ENCODE measurements at places on chromosomes 6 and 20.
A peak's percentile ranks its signal among the peaks of the same experiment; 100 is the strongest.

GRCh38 chr6:137102851-137103492 is 58.2 kb upstream of the IL20RA start:
- H3K4me3 ChIP-seq, result no peak overlapping the region
- peaks cover 28% of the 10 kb centered on the region for H3K4me1 ChIP-seq
- no peak overlapping the region for H3K27ac ChIP-seq
- H3K36me3 ChIP-seq, result no peaks in the 10 kb centered on the region

GRCh38 chr6:10882657-10883171 is 873 bp upstream of the GCM2 start:
- DNase-seq, result no peak
- H3K27me3 ChIP-seq, result peaks cover 82% of the 10 kb centered on the region
- H3K27ac ChIP-seq, result no peak overlapping the region
- H3K36me3 ChIP-seq, result no peaks in the 10 kb centered on the region
- H3K4me3 ChIP-seq, result peak overlapping the region; percentile 7
- H3K4me1 ChIP-seq, result peaks cover 41% of the 10 kb centered on the region

DNA sequence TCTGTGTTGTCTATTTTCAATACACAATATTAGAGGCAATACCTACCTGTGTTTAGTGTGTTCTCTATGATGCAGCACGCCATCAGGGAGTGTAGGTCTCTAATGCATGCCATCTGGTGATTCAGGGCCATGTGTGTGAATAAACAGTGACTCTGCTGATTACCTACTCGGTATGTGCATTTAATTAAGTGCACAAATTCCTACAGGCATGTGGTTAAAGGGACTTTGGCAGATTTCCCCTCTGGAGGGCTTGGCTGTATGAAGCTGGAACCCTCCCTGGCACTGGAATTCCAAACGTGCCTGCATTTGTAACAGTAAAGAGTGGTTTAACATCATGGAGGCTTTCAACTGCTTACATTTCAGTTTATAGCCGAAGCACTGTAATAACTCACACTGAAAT is 401.5 kb upstream of the SASH1 start:
- no peaks in the 10 kb centered on the region for H3K4me1 ChIP-seq
- DNase-seq, result no peak
- no peaks in the 10 kb centered on the region for H3K27me3 ChIP-seq
- no peak overlapping the region for H3K27ac ChIP-seq
- H3K4me3 ChIP-seq, result no peak overlapping the region
- no peaks in the 10 kb centered on the region for H3K36me3 ChIP-seq

DNA sequence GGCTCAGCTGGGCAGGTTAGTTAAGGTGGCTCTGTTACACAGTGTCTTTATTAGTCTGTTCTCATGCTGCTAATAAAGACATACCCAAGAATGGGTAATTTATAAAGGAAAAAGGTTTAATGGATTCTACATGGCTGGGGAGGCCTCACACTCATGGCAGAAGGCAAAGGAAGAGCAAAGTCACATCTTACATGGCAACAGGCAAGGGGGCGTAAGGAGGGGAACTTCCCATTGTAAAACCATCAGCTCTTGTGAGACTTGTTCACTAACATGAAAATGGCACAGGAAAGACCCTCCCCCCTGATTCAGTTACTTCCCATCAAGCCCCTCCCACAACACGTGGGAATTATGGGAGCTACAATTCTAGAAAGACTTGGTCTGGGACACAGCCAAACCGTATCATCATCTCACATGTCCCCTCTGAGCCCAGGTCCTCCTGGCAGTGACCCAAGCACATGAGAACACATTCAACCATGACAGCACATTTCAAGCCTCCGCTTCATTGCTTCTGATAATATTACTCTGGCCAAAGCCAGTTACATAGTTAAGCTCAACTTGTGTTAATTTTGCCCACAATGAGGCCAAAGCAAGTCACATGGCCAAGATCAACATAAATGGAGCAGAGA is 383.9 kb downstream of the PLCB1 start:
- H3K27ac ChIP-seq, result no peak overlapping the region
- H3K4me1 ChIP-seq, result no peaks in the 10 kb centered on the region
- no peak overlapping the region for H3K4me3 ChIP-seq
- no peaks in the 10 kb centered on the region for H3K27me3 ChIP-seq

DNA sequence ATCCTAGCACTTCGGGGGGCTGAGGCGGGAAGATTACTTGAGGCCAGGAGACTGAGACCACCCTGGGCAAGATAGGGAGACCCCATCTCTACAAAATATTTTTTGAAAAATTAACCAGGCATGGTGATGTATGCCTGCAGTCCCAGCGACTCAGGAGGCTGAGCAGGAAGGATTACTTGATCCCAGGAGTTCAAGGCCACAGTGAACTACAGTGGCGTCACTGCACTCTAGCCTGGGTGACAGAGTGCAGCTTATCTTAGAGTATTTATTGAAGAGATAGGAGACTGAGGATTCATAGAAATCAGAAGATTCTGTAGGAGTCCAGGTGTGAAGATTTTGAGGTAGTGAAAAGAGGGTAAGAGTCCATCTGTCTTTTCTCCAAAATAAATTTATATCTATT is 45.0 kb downstream of the SLC17A5 start:
- no peak overlapping the region for H3K27ac ChIP-seq
- no peaks in the 10 kb centered on the region for H3K27me3 ChIP-seq
- no peak overlapping the region for H3K4me3 ChIP-seq
- no peak for DNase-seq
- H3K4me1 ChIP-seq, result peaks cover 5% of the 10 kb centered on the region

- no peak overlapping the region for H3K4me3 ChIP-seq
- H3K4me1 ChIP-seq, result no peaks in the 10 kb centered on the region
- no peaks in the 10 kb centered on the region for H3K36me3 ChIP-seq
- H3K27me3 ChIP-seq, result no peaks in the 10 kb centered on the region
- DNase-seq, result no peak
- no peak overlapping the region for H3K27ac ChIP-seq
These were observed 187.8 kb downstream of the SYNDIG1 start for GRCh38 chr20:24657196-24657595.

DNA sequence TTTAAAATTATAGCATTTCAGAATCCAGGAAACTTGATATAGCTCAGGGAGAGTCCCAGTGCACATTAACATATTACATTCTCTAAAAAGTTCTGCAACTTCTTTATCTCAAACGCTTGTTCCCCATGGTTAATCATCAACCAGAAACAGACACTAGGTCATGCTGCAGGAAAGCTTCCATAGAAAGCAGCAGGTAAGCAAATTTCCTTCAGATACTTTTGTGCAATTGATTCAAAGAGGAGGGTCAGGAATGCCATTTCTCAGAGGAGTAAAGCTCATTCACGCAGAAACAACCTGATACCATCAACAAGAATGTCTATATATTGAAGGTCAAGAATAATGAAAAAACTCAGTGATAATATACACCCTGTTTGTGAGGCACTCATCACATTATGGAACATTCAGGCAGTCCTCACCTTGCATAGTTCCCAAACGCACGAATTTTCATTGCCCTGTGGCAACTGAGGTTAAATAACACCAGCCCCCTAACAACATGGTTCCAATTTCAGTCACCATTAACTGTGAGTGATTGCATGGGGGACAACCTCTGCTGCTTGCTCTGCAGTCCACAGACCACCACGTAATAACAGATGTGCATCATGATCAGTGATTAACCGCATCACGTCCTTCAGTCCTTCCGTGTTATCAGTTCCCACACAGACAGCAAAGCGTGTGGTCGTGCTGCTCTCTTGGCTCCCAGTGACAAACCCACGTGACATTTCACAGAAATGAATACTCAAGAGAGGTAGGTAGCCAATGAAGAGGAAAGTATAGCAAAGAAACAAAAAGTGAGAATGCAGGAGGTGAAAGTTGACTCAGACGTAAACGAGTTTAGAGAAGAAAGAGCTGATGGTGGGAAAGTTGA is 95.7 kb downstream of the LY86 start:
- no peak for DNase-seq
- H3K4me3 ChIP-seq, result no peak overlapping the region
- H3K27me3 ChIP-seq, result no peaks in the 10 kb centered on the region
- H3K4me1 ChIP-seq, result peaks cover 52% of the 10 kb centered on the region
- no peaks in the 10 kb centered on the region for H3K36me3 ChIP-seq
- no peak overlapping the region for H3K27ac ChIP-seq

- no peak overlapping the region for H3K4me3 ChIP-seq
- no peaks in the 10 kb centered on the region for H3K27me3 ChIP-seq
- DNase-seq, result no peak
- H3K4me1 ChIP-seq, result no peaks in the 10 kb centered on the region
These were observed 537.9 kb downstream of the TENT5A start for GRCh38 chr6:81214414-81215091.

GRCh38 chr6:46217671-46218131 is 46.9 kb upstream of the ENPP5 start:
- H3K27ac ChIP-seq, result peak overlapping the region; percentile 82
- H3K4me3 ChIP-seq, result no peak overlapping the region
- no peaks in the 10 kb centered on the region for H3K27me3 ChIP-seq
- no peaks in the 10 kb centered on the region for H3K36me3 ChIP-seq
- peaks cover 19% of the 10 kb centered on the region for H3K4me1 ChIP-seq

DNA sequence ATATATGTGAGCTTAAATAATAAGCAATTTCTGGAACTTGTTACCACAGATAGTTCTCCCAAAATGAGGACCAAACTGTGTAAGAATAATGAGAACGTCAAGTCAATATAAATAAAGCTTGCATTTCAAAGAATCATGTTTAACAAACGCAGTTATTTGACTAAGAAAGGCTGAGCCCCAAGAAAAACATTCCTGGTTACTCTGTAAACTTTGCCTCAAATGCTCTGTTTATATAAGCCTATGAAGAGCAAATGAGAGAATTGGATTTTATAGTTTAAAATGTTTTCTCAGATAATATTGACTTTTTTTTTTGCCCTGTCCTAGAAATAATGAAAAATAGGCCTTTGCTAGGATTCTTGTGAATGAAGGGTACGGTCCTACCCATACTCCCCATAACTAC is 81.3 kb downstream of the C6orf52 start:
- DNase-seq, result no peak
- H3K4me3 ChIP-seq, result no peak overlapping the region
- no peak overlapping the region for H3K27ac ChIP-seq
- H3K4me1 ChIP-seq, result no peaks in the 10 kb centered on the region
- H3K27me3 ChIP-seq, result no peaks in the 10 kb centered on the region

DNA sequence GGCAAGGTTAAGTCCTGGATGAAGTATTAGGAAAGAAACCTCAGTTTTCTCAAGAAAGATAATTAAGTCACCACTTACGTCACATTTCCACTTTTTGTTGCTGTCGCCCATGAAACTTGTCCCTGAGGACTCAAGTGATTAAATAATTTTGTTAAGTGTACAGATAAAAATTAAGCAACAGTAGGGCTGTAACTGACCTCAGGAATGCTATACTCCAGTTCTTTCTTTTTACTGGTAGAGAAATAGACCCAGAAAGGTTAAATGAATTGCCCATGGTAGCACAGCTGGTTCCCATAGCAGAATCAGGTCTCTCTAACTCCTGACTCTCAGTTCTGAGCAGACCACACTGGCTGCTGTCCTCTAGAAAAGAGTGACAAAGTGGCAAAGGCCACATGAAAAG is 54.5 kb downstream of the CLIC5 start:
- no peaks in the 10 kb centered on the region for H3K36me3 ChIP-seq
- no peaks in the 10 kb centered on the region for H3K4me1 ChIP-seq
- DNase-seq, result no peak

DNA sequence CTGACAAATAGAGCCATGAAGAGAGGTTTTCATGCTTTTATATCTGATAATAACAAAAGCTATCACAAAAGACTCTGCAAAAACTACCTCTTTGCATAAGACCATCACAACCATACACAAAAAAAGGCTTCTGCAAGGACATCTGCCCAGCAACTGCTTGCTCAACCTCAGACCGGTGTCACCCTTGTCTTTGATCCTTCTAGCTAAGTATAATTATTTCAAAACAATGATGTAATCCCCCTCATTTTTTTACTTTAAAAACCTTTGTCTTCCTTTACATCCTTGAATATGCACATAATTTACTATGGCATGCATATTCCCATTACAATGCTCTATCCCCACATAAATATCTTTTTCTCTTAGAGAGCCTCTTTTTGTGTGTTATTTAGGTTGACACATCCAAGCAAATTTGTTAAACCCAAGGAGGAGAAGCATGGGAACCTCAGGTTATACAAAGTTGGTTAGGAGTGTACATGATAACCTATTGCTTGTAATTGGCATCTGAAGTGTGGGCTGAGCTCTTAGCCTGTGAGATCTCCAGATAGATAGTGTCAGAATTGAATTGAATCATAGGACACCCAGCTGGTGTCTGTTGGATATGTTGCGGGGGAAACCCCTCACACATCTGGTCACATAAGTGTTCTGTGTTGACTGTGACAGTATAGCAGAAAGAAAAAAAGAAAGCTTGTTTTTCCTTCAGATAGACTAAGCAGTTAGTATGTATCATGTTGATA is 20.7 kb upstream of the CGA start:
- H3K27me3 ChIP-seq, result no peaks in the 10 kb centered on the region
- no peak for DNase-seq
- H3K4me1 ChIP-seq, result no peaks in the 10 kb centered on the region
- H3K27ac ChIP-seq, result no peak overlapping the region
- H3K4me3 ChIP-seq, result no peak overlapping the region

GRCh38 chr6:69286331-69286730 is 510.5 kb downstream of the LMBRD1 start:
- H3K36me3 ChIP-seq, result no peaks in the 10 kb centered on the region
- no peak overlapping the region for H3K27ac ChIP-seq
- H3K4me3 ChIP-seq, result no peak overlapping the region
- DNase-seq, result no peak
- no peaks in the 10 kb centered on the region for H3K27me3 ChIP-seq
- no peaks in the 10 kb centered on the region for H3K4me1 ChIP-seq
